ENCODE measurements at places on chromosomes 2 and 18. TPM values are rescaled to one million over a fixed set of nuclear protein-coding genes. Genes with fewer than 3 reads are reported as not detected.
A peak's percentile ranks its signal among the peaks of the same experiment; 100 is the strongest.

DNA sequence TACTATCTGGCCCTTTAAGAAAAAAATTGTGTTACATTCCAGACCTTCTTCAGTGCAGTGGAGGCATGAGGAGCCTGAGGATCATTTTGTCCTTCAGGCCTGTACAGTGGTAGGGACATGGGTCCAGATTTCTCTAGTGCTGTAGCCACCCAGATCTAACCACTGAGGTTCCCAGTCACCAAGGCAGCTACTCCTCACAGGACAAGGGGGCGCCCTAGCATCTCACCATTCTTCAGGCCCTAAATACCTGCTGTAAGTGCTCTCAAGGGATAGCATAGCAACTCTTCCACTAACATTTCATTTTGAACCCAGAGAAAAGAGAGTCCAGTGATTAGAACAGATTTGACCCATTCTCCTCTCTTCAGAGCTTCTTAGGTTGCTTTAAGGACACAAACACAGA lies 1533.0 kb downstream of the LRP1B start:
- DNase-seq: no peak

DNA sequence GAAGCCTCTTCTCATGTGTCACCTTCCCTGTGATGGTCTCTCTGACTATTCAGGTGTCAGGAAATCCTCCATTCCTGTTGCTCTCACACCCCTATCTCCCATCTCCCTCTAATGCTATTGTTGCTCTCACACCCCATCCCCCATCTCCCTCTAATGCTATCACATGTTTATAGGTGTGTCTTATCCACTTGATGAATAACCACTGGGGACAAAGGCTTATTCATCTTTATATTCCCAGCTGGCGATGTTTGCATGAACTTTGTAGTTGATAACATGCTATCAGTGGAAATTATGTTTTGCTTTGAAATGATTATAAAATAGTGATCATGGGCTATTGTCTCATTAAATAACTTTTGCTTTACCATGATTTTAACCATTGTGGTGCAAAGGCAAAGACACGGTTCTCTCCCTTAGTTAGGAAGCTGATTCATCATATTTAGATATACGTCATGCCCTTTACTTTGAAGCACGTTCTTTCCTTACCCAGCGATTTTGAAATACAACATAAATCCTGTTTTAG lies 220.5 kb downstream of the PMAIP1 start:
- peak; percentile 35 for DNase-seq

Gene LIPG
- total RNA-seq: 42.0 TPM

Gene DSG1
- total RNA-seq: not detected

DNA sequence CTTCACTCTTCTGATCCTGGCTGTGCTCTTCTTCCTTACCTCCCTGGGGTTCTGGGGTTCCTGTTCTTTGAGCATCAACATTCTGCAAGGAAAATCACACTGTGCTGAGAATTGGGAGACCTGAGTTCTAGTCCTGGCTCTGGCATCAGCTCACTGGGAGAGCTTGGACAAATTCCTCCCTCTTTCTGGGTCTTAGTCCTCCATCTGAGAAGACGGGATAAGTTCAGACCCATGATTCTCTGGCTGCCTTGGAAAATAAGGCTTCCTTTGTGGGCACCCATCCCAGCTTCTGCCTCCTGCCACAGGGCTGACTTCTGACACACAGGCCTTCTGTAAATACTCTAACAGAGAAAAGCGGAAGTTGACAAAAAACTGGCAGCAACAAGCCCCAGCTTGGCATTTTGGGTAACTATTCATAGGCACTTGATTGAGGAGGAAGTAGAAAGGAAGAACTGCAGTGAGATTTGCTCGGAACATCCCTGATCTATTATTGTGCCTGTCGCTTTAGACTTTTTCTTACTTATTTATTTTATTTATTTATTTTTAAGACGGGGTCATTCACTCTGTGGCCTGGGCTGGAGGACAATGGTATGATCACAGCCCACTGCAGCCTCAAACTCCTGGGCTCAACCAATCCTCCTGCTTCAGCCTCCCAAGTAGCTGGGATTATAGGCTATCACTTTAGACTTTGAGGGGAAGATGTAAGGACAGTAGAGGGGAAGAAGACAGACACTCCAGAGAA lies 7.9 kb downstream of the PCBP1 start:
- DNase-seq: no peak

DNA sequence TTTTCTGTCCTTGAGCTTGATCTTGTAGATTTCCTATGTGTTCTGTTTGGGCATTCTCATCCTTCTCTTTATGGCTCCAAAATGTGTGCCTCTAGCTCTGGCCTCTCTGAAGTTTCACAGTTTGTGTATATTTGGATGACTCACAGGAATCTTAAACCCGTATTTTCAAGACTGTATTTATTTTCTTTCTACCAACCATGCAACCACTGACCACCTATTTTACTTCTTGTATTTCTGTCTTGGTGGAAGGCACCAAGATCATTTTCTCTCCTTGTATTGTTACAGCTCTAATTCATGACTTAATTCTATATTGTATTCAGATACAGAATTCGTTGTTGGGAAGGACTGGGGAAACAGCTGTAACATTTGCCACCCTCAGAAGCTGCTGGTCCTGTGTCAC lies 39.5 kb downstream of the ACSL3 start:
- no peak for DNase-seq

Gene LAMA1
- 2.7 TPM for total RNA-seq

DNA sequence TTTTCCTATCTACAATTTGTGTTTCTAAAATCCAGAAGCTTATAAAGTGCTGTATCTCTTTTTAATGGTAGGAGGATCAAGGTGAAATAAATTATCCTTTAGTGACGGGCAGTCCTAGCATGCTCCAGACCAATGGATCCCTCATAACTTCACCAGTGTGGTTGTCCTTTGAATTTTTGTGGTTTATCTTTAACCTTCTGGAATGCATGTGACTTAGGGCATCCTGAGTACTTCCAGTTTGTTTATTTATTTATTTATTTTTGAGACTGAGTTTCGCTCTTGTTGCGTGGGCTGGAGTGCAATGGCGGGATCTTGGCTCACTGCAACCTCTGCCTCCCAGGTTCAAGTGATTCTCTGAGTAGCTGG lies 40.4 kb downstream of the NUP35 start:
- no peak for DNase-seq

Gene SPATA3
- total RNA-seq: not detected

DNA sequence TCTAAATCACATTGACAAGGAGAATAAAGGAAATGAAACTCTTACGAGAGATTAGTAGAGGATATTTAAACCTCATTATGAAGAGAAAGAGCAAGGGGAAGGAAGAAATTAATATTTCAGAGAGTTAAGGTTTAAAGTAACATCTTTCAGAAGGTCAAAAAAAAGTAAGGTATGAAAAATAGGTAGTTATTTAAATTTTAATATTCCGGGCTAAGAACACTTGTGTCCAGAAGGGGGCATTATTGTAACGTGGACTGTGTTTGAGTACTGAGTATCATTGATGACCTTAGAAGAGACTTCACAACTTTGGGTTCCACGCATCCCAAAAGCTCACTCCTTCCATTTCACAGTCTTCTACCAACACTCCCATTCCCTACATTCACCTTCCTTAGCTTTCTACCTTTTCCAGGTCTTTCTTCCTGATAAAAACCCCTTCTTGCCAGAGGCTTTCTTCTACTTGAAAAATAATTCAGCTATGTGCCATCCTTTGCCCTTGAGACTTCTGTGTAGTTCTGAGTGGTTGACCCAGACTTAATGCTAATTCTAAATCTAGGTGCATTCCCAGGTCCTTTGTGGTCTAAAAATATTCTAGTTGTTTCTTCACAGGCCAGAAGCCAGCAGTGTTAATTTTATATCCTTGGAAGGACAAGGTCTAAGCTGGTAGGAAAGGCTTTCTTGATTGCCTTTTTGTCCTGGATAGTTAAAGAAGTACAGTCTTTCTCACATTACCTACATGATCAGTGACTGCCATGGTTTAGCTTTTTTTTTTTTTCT lies 16.5 kb downstream of the DYNC1I2 start:
- DNase-seq: peak; percentile 11

GRCh38 chr18:36378205-36378604 lies 80.7 kb downstream of the FHOD3 start:
- no peak for DNase-seq

Gene OSGEPL1
- total RNA-seq: 5.1 TPM

Gene SLC9A4
- total RNA-seq: 0.17 TPM

DNA sequence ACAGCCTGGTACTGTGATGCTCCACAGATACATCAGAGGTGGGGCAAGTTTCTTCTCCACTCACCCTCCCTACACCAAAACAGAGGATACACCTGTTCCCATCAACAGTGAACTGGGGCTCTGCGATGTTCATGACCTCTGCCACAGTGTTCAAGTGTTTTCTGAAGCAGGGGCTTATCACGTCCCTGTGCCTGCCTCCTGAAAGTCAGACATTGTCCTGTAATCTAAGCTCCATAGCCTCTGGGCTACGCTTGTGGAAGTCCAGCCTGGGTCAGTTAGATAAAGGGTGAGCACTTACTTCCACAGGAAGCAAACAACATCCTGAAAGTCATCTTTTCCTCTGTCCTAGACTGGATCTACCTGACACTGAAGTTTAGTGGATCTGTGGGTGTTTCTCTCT lies 20.2 kb upstream of the MRO start:
- no peak for DNase-seq

GRCh38 chr2:204086167-204086566 lies 149.6 kb downstream of the ICOS start:
- no peak for DNase-seq

DNA sequence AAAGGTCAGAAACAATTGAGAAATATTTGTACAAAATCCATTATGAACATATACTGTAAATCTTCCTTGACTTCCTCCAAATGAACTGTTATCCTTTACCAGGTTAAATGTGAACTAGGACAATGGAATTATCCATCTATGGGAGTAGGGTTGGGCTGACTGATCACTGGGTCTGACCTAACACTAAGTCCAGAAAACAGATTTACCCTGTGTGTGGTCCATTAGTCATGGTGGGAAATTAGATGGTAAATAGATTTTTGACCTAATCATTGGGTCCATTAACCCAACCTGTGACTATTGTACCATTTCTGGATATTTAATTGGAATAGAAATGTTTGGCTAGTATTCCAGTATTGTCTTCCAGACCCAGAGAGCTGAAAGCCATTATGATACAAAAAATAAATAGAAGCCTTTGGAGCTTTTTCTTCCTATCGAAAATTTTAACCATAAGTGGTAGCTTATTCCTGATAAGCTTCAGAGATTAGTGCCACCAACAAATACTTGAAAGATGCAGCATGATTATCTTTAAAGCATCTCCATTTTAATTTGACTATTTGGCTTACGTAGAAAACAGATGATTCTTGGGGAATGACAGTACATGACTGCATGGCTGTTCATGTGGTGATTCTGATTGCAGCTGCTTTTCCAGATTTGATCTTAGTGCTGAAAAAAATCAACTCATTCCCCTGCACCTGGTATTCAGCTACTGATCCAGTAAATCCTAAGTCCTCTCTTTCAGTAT lies 703.2 kb upstream of the FSHR start:
- DNase-seq: no peak

DNA sequence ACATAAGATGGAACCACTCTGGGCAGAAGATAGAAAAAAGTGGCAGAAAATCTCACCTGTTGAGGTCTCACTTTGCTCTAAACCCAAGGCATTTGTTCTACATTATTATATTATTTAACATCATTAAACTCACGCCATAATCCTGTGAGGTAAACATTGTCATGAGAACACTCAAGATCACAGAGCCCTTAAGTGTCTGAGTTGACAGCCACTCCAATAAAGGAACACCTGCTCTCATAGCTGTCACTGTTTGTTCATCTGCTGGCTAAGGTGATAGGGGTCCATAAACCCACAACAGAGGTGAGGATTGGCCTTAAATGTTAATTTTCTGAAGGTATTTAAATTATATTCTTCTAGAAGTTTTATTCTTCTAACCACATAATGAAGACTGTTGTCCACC lies 439.7 kb downstream of the RIT2 start:
- DNase-seq: no peak

Gene PAX8
- total RNA-seq: 4.8 TPM

Gene FAHD2A
- total RNA-seq: 37.6 TPM

- no peak for DNase-seq
These were observed 2.5 kb downstream of the MRPL35 start for GRCh38 chr2:86201671-86202335.

GRCh38 chr18:55121397-55122170 lies 162.3 kb upstream of the CCDC68 start:
- no peak for DNase-seq

- peak; percentile 73 for DNase-seq
These were observed 85.4 kb upstream of the ATG16L1 start for GRCh38 chr2:233165895-233166661.

Gene HOXD13
- not detected for total RNA-seq

DNA sequence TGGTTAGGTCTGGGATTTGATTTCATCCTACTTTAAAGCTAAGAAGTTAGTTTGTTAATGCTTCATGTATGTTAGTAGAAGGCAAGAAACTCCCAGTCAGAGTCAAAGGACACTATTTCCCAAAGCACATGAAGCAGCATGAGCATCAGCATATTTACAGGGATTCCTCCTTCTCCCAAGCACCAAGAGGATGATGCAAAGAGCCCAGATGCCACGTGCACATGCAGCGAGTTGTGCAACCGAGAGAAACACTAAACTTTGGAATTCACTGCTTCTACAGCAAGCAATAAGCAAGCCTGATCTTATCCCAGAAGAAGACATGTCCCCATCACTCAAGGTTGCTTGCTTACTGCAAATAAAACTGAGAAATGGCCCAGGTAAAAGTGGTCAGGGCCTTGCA lies 32.5 kb downstream of the CPO start:
- DNase-seq: peak; percentile 21

Gene MRPS5
- total RNA-seq: 68.6 TPM

- no peak for DNase-seq
These were observed 119.1 kb downstream of the CDC42EP3 start for GRCh38 chr2:37552339-37552738.

- no peak for DNase-seq
These were observed 102.8 kb upstream of the MAP2 start for GRCh38 chr2:209321076-209321475.

GRCh38 chr2:189300916-189301315 lies 121.4 kb upstream of the COL5A2 start:
- no peak for DNase-seq

Gene MC4R
- total RNA-seq: not detected

DNA sequence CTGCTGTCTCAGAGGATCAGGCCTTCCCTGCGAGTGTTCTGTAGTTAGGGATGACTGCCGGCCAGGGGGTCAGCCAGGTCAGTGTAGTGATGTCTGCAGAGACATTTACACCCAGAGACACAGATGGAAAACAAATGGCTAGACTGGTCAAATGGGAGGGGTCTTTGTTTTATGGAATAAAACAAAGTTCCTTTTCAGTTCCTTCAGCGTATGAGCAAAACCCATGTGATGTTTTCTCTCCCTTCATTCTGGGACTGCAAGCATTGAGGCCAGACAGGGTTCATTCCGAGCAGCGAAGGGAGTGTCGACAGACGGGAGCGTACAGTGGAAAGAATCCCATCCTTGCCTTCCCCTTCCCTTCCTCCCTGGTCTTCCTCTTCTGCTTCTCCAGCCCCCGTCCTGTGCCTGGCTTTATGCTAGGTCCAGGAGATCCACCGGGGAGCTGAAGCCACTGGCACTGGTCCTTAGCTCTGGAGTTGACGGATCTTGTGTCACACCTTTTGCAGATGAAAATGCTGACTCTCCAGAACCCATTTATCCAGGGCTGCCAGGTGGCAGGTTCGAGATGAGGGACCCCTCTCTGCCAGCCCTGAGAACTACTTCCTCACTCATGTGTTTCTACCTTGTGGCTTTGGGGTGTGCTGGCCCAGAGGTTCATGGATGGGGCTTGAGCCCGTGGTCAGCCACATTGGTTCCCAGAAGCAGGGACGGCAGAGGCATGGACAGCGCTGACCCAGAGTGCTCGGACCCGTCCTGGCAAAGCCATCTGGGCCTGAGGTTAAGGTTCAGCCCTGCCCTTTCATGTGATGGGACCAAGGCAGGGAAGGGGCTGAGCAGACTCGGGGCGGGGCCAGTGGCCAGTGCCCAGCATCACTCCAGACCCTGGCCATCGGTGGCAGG lies 24.2 kb downstream of the ITGB1BP1 start:
- DNase-seq: no peak

Gene WNT6
- total RNA-seq: 5.7 TPM

Gene IL1RL1
- 0.93 TPM for total RNA-seq

Measured in mucosa of descending colon (tissue), 3 donors.